Adrenal gland (tissue), 19 donors: ENCODE measurements at places on chromosomes 1 and 21. TPM values are rescaled to one million over a fixed set of nuclear protein-coding genes. Genes with fewer than 3 reads are reported as not detected.

GRCh38 chr1:159845751-159846629 is 16.5 kb downstream of the VSIG8 start:
- no peak for DNase-seq
- no peaks in the 10 kb centered on the region for H3K27me3 ChIP-seq
- H3K27ac ChIP-seq: no peak overlapping the region
- H3K36me3 ChIP-seq: no peaks in the 10 kb centered on the region

DNA sequence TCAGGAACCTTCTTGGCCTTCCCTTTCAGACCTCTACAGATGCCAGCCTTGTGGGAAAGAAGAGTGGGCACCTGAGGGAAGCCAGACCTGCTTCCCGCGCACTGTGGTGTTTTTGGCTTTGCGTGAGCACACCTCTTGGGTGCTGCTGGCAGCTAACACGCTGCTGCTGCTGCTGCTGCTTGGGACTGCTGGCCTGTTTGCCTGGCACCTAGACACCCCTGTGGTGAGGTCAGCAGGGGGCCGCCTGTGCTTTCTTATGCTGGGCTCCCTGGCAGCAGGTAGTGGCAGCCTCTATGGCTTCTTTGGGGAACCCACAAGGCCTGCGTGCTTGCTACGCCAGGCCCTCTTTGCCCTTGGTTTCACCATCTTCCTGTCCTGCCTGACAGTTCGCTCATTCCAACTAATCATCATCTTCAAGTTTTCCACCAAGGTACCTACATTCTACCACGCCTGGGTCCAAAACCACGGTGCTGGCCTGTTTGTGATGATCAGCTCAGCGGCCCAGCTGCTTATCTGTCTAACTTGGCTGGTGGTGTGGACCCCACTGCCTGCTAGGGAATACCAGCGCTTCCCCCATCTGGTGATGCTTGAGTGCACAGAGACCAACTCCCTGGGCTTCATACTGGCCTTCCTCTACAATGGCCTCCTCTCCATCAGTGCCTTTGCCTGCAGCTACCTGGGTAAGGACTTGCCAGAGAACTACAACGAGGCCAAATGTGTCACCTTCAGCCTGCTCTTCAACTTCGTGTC is 995 bp upstream of the ZBTB48 start:
- H3K27ac ChIP-seq: no peak overlapping the region
- peak overlapping the region; percentile 91 for H3K4me3 ChIP-seq
- no peak for DNase-seq
- peaks cover 31% of the 10 kb centered on the region for H3K4me1 ChIP-seq
- H3K27me3 ChIP-seq: no peaks in the 10 kb centered on the region

DNA sequence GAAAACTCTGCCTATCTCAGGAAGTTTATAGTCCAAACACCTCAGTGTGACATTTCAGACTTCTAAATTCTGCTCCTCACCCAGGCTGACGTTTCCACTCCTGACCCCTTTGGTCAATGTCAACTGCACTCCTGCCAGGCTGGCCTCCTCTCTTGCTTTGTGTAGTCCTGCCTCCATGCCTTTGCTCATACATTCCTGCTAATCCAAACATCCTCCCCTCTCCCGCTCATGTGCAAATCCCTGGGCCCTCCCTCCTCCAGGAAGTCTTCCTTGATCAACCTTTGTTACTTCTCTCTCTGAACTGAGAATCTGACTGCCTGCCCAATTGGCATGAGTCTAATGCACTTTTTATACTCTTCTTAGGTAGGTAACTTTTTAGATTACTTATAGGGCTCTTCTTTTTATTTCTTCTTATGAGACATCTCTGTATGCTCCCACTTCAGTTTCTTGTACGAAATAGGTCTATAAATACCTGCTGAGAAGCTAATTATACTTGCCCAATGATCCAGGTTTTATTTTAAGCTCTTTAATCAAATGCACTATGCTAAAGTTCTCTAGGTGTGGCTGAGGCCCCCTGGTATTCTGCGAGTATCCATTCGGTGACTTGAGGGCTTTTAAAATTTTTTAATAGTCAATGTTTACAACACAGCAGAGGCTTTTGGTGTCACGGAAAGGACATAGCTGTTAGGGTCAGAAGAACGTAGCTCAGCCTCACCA is 128.1 kb downstream of the PLXNA2 start:
- H3K4me3 ChIP-seq: no peak overlapping the region
- no peaks in the 10 kb centered on the region for H3K4me1 ChIP-seq
- no peak for DNase-seq

GRCh38 chr1:150268340-150268704 is 494 bp downstream of the APH1A start:
- H3K4me1 ChIP-seq: peaks cover 16% of the 10 kb centered on the region
- H3K4me3 ChIP-seq: peak overlapping the region; percentile 97
- peak overlapping the region; percentile 98 for H3K27ac ChIP-seq
- H3K27me3 ChIP-seq: no peaks in the 10 kb centered on the region
- H3K36me3 ChIP-seq: peaks cover 34% of the 10 kb centered on the region

DNA sequence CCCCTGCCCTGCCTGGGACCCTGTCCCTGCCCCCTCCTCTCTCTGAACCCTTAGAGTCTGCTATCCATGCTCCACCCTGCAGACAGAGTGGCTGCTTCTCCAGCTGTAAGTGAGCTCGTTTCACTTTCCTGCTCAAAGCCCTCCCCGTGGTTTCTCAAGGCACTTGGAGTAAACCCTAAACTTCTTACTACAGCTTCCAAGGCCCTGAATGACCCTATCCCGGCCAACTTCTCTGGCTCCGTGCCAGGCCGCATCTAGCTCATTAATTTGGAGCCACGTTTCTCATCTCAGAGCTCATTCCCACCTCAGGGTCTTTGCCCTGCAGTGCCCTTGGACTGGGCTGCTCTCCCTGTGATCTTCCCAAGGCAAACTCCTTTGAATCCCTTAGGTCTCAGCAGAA is 235.1 kb upstream of the RUNX1 start:
- H3K4me1 ChIP-seq: no peaks in the 10 kb centered on the region
- no peaks in the 10 kb centered on the region for H3K36me3 ChIP-seq
- no peak overlapping the region for H3K4me3 ChIP-seq
- no peaks in the 10 kb centered on the region for H3K27me3 ChIP-seq

DNA sequence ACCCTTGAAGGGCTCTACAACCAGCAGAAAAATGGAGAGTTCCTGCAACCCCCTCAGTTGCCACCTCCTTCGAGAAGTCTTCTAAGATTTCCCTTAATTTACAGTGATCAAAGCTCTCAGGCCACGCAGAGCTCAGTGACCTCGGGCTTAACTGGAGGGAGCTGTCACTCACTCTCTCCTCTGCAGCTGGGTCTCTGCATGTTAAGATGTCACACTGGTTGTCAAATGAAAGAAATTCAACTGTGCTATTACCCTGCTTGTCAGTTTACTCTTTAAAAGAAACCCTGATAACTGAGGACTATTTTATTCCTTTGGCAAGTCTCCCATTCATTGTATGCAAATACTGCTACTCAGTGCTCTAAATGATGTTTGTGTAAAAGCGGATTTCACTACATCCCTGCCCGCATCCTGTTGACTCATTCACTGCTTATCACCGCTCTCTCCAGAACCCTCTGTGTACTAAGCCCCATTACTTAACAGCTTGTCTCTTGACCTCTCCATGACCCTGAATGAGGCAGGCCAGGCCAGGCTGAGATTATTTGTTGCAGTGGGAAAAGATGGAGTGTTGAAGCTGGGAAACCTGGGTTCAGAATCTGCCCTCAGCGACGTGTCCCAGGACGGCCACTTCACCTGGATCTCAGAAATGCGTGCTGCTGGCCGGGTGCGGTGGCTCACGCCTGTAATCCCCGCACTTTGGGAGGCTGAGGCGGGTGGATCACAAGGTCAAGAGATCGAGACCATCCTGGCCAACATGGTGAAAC is 13.7 kb downstream of the DHRS3 start:
- DNase-seq: peak; percentile 83
- H3K4me1 ChIP-seq: peaks cover 17% of the 10 kb centered on the region
- H3K4me3 ChIP-seq: no peak overlapping the region
- H3K27ac ChIP-seq: no peak overlapping the region
- H3K27me3 ChIP-seq: no peaks in the 10 kb centered on the region
- no peaks in the 10 kb centered on the region for H3K36me3 ChIP-seq

DNA sequence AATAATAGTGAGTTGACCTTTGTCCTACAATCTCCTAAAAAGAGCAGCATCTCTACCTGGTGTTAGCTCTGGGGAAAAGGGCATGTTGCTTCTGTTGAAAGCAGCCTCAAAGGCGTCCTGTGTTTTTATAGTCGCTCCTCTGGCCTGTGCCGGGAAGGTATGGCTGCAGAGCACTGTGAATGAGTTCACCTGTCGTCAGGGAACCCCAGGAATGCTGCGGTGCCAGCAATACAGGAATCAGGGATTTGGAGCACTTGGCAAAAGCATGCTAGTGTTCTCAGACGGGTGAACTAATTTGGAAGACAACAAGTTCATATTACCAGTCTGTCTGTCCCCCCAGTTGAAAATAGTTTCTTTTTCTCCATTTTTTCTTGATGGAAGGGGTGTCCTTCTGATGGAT is 60.3 kb upstream of the PGD start:
- no peak overlapping the region for H3K4me3 ChIP-seq
- no peaks in the 10 kb centered on the region for H3K36me3 ChIP-seq
- H3K27me3 ChIP-seq: no peaks in the 10 kb centered on the region
- DNase-seq: no peak
- H3K4me1 ChIP-seq: peaks cover 7% of the 10 kb centered on the region

DNA sequence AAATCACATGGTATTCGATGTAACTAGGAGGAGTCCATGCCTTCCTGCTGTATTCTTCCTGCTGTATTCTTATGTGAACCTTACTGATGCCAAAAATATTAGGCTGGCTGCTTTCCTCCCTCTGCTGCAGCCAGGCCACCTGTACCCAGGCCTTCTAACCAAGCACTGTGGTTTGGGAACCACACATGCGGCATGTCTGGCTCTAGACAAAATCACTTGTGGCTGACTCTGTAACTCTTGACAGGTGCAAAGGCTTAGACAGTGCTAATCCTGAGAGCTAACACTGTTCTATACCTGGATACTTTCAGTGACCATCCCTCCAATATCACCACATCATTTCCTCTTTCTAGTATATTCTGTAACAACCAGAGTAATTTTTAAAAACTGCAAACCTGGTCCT is 67.7 kb downstream of the PCP4 start:
- H3K36me3 ChIP-seq: no peaks in the 10 kb centered on the region
- H3K27me3 ChIP-seq: no peaks in the 10 kb centered on the region
- no peak overlapping the region for H3K4me3 ChIP-seq
- no peak overlapping the region for H3K27ac ChIP-seq

DNA sequence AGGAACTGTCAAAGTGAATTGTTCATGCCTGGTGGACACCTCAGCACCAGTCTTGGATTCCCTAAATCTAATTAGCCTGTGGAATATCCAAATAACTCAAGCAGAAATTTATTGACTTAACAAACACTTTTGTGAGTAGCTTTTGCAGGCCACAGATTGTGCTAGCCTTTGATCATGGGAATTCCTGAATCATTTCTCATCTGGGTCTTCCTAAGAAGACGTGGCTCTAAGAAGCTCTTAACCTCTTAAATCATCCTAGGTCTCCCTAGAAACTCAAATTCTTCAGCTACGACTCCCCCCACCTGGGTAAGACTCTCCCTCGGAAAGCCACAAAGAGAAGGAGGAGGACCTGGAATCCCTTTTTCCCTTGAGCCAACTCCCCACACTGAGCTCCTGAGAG is 53.8 kb upstream of the PSEN2 start:
- no peaks in the 10 kb centered on the region for H3K36me3 ChIP-seq
- no peaks in the 10 kb centered on the region for H3K4me1 ChIP-seq

Gene TNN
- total RNA-seq: 0.14 TPM

DNA sequence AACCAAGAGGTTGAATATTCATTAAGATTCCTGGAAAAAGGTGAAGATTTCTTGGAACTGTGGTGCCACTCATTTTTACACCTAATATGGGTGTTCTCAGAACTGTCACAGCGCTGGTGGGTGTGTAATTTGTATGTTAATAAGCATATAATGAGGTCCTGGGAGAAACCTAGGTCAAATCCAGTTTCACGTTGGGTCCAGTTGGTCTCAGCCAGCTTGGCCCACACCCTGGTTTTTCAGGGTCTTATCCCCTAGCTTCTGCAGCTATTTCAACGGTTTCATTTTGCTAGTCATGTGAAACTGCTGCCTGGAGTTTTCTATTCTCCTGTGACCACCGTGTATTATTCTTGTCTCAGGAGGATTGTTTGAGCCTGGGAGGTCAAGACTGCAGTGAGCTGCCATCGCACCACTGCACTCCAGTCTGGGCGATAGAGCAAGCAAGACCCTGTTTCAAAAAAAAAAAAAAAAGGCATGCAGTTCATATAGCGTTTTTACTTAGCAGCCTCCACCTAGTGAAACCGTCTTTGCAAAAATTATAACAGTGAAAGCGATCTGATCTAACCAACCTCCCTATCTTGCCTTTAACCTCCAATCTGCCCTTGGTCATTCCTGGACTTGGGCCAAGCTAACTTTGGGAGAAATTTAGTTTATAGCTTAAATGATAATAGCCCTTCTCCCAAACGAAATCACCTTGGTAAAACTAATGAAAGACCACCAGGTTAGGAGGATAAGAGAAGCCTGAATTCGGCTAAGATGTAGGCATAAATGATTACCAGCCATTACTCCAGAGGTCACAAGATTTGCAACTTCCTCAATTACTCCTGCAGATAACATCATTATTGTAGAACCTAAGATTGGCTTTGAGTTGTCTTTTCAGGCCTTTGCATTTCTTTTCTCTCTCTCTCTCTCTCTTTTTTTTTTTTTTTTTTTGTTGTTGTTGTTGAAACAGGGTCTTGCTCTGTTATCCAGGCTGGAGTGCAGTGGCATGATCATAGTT is 44.0 kb downstream of the PTAFR start:
- no peak overlapping the region for H3K27ac ChIP-seq
- no peaks in the 10 kb centered on the region for H3K27me3 ChIP-seq
- H3K4me1 ChIP-seq: no peaks in the 10 kb centered on the region

DNA sequence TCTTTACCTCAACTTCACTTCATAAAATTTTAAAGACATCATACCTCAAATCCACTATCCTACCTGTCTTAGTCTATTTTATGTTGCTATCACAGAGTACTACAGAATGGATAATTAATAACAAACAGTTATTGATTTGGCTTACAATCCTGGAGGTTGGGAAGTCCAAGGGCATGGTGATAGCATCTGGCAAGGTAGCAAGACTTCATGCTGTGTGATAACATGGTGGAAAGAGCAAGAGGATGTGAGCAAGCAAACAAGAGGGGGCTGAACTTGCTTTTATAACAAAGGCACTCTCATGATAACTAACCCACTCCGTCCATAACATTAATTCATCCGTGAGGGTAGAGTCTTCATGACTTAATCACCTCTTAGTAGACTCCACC is 33.8 kb downstream of the C21orf91 start:
- no peaks in the 10 kb centered on the region for H3K27me3 ChIP-seq
- H3K4me1 ChIP-seq: no peaks in the 10 kb centered on the region
- H3K36me3 ChIP-seq: peaks cover 6% of the 10 kb centered on the region
- no peak for DNase-seq

Gene CFAP107
- not detected for total RNA-seq

DNA sequence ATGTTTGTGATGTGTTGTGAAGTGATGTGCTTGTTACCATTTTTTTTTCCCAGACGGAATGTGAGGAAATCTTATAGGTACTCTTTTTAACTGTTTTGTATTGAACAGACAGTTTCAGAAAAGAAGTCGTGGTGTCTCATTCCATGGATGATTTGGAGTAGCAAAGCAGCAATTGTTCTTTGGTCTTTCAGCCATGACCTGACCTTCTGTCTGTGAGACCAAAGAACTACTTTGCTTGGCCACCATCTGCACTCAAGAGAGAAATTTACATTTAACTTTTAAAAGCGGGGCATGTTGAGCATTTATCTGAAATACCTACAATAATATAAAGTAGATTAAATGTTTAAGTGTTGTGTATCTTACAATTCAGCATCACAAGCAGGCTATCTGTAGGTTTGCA is 90.2 kb downstream of the SDCCAG8 start:
- H3K4me3 ChIP-seq: no peak overlapping the region
- H3K4me1 ChIP-seq: no peaks in the 10 kb centered on the region
- no peak overlapping the region for H3K27ac ChIP-seq
- H3K27me3 ChIP-seq: no peaks in the 10 kb centered on the region
- no peaks in the 10 kb centered on the region for H3K36me3 ChIP-seq

Gene SYNC
- total RNA-seq: 6.5 TPM
